Activated naive CD4-positive, alpha-beta T cell treated with Interleukin-2 at 50 U/mL for 16 hours (primary cell): ENCODE measurements at places on chromosomes 5 and 9.

- no peak for DNase-seq
Observed at GRCh38 chr5:1875281-1875842, 7.4 kb downstream of the IRX4 start.

- no peak for DNase-seq
Observed at GRCh38 chr5:103466495-103466894, 96.1 kb downstream of the NUDT12 start.

GRCh38 chr5:75671506-75671905, 45.7 kb downstream of the POC5 start:
- no peak for DNase-seq

DNA sequence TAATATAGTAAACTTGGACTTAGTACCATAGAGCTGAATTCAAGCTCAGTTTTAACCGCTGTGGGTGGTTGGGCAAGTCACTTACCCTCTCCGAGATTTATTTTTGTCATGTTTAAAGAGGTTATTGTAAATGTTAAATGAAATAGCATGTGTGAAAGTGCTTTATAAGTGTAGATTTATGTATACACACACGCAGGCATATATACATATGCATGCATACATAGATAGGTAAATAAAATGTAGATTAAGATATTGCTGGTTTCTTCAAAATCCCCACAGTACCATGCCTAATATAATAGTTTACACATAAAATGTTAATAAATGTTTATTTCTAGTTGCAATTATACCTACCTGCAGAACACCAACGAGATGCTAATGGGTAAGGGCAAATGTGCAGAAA, 164.5 kb upstream of the EGFLAM start:
- no peak for DNase-seq

GRCh38 chr5:68436686-68437520, 221.3 kb downstream of the PIK3R1 start:
- DNase-seq: no peak

GRCh38 chr5:159163027-159163700, 46.2 kb downstream of the RNF145 start:
- no peak for DNase-seq

DNA sequence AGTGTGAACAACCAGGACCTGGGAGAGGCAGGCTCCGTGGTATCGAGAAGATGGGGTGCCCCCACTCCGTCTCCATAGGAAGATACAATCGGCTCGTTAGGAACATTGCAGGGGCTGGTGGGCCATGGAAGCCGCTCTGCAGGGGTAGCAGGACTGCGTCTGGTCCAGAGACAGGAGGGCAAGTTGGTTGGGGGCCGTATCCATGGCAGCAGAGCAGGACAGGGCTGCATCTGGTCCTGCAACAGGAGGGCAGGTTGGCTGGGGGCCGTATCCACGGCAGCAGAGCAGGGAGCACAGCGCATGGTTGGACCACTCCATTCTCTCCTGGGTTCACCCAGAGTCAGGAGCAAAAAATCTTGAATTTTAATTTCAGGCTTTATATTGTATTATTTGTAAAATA, 98.2 kb downstream of the ANKRD33B start:
- no peak for DNase-seq

GRCh38 chr9:11312966-11313365, 700.2 kb upstream of the PTPRD start:
- DNase-seq: no peak
